ENCODE measurements at places on chromosomes 7 and 10.

- no peak for DNase-seq
Observed at GRCh38 chr10:29409241-29410054, 120.6 kb downstream of the LYZL1 start.

DNA sequence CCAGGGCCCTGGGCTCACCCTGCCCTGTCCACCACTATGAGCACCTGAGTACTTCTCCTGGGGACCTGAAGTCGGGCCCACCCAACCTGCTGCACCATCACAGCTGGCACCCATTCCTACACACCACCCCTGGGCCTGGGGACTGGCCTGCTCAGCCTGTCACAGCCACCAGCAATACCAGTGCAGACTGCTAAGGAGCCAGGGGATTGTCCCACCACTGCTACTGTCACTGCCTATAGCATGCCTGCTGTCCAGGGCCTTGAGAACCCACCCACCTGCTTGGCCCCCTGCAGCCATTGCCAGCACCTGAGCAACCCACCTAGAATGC lies 624.8 kb upstream of the FOXK1 start:
- DNase-seq, result no peak

GRCh38 chr7:107495516-107495915 lies 25.7 kb downstream of the GPR22 start:
- no peak for DNase-seq

- no peak for DNase-seq
Observed at GRCh38 chr7:104029765-104030164, 40.3 kb upstream of the RELN start.

- no peak for DNase-seq
Observed at GRCh38 chr10:93415693-93416092, 66.4 kb downstream of the MYOF start.

DNA sequence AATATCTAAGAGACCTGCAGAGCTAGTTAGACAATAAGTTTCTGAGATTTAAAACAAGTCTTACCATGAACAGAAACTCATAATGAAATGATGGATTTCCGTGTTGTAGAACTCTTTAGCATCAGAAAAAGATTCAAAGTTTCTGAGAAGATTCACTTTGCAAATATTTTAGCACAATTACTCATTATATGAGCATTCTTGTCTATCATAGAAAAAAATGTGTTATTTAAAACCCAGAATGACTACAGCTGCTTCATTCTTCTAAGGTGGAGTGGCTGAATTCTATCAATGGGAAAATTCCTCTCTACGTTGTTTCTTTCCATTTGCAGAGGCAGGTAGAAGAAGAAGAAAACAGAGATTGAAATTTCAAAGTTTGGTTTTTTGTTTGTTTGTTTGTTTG lies 21.0 kb upstream of the RALA start:
- DNase-seq, result no peak

GRCh38 chr10:34906067-34906965 lies 91.2 kb upstream of the PARD3 start:
- DNase-seq, result no peak

DNA sequence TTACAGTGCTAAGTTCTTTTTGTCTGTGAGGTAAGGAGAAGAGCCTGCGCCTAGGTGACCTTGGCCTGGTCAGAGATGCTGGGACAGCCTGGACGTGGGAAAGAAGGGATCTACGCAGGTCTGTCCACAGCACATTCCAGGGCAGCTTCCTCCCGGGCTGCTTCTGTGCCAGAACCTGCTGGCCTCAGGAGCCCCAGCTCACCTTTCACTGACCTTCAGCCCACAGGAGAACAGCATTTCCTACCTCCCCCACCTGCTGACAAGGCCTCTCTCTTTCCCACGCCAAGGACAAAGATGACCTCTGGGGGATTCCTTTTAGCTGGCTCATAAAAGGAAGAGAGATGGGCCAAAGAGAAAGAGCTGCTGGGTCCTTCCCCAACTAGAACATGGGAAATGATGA lies 260.6 kb downstream of the KCNMA1 start:
- no peak for DNase-seq

Measured in stimulated activated CD8-positive, alpha-beta memory T cell treated with anti-CD3 and anti-CD28 coated beads, Interleukin-7, amount 100 ng/mL, for 1 hour (primary cell).